Type B pancreatic cell (in vitro differentiated cells): ENCODE measurements at places on chromosomes 3 and 15. TPM values are rescaled to one million over a fixed set of nuclear protein-coding genes. Genes with fewer than 3 reads are reported as not detected.
A peak's percentile ranks its signal among the peaks of the same experiment; 100 is the strongest.

- DNase-seq: no peak
These were observed 69.7 kb downstream of the PCOLCE2 start for GRCh38 chr3:142819179-142819578.

DNA sequence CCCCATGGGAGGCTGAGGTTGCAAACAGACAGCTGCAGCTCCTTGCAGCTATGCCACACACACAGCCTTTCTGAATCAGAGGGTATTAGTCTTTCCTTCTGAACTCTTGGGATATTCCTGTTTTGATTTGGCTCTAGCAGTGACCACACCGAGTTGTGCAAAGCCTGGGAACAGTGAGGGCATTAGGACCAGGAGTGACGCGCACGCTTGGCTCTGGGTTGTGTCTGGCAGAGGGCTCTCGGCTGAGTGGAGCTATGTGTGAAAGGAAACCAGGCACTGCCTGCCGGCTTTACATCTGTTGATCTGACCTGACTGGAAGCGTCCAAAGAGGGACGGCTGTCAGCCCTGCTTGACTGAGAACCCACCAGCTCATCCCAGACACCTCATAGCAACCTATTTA, at the start of gene GALNT15:
Gene GALNT15, plus strand, starts transcription at position 292 of the 400 bp plus-strand sequence. CDS start 472 bp downstream, outside the sequence.
- peak; percentile 61 for DNase-seq

GRCh38 chr15:68730976-68731897, 89.5 kb downstream of the ANP32A start:
- DNase-seq: no peak

Gene TEX9
- 19.7 and 23.7 TPM in 2 replicates for total RNA-seq

- no peak for DNase-seq
These were observed 397.5 kb downstream of the ZIC4 start for GRCh38 chr3:147008886-147009285.

GRCh38 chr3:15331072-15331605, 1.2 kb downstream of the SH3BP5 start:
- DNase-seq: no peak

Gene GOLGA6A
- not detected in 2 replicates for total RNA-seq

DNA sequence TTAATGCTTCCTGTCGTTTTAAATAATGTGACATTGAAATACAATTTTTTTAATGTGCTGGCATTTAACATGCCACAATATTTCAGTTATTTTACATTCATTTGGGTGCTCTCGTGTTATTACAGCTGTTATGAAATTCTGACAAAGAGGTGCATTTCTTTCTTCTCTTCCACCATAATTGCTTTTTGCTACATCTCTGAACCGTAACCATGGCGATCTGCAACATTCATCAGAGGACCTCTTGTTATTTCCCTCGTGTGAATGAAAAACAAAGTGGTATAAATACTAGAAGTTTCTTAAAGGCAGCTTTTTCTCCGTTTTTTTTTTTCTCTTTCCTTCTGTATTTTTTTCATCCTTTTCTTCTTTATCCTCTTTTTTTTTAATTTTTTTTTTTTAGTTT, 316.4 kb downstream of the MCTP2 start:
- no peak for DNase-seq

Gene CYP8B1
- not detected in 2 replicates for total RNA-seq

Gene TRAIP
- total RNA-seq: 7.5 and 23.0 TPM in 2 replicates

DNA sequence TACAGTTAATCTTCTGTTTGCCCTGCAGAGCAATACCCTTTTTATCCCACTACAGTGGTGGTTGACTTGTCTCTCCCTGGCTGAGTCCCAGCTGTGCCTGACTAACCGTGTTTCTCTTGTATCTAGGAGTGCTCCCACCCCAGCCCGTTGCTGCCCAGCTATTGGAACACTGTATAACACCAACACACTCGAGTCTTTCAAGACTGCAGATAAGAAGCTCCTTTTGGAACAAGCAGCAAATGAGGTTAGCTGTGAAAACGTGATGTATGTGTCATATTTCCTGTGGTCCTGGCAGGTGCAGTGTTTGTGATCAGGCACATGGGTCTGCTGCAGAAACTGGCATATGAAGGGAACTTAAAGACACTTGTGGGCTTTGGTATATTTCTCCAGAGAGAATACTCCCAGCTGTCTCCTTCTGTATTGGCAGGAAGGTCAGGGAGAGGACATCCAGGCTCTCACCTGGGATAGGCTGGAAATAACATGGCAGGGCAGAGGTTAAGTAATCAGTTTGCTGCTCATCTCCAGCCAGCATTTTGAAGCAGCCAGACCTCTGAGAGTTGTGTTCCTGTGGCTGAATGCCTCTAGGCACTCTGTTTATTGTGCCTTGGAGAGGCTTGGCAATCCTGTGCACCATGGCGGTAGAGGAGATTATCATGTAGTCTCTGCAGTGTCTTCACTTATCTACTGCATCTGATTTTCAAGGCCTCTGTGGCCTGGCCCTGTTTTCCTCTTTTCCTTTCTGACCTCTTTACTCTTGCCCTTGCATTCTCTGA, 34.8 kb downstream of the ATG7 start:
- no peak for DNase-seq

DNA sequence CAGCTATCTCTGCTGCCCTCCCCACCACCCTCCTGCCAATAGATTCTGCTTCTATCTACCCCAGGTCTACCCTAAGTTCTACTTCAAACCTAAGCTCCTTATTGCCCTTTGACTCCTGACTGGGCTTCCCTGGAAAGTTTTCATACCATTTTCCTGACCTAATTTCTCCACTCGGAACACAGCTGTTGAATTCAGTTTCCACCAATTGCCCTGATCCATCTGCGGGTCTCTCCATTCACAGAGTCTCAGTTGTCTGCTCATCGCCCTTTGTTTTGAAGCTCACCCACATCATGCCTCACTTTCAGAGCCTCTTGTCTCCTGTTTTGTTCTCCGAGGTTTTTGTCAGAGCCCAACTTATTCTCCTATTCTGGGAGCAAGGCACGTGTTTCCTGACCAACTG, 56.8 kb upstream of the ABI3BP start:
- DNase-seq: no peak

- DNase-seq: no peak
These were observed 730 bp downstream of the SPRED1 start for GRCh38 chr15:38253351-38253781.

Gene GOLGA8G
- total RNA-seq: not detected in 2 replicates

Gene CCR5
- total RNA-seq: 0.12 and 0.22 TPM in 2 replicates

- DNase-seq: no peak
These were observed 94.5 kb upstream of the GK5 start for GRCh38 chr3:142319912-142320311.

GRCh38 chr15:98358971-98359370, 289.4 kb upstream of the IGF1R start:
- DNase-seq: no peak

Gene NANOGP8
- not detected in 2 replicates for total RNA-seq

- DNase-seq: no peak
These were observed 126.7 kb downstream of the MYLK start for GRCh38 chr3:123757281-123757940.

Gene BFSP2
- total RNA-seq: not detected in 2 replicates

- DNase-seq: no peak
These were observed 14.7 kb downstream of the FHIT start for GRCh38 chr3:61236556-61236955.

DNA sequence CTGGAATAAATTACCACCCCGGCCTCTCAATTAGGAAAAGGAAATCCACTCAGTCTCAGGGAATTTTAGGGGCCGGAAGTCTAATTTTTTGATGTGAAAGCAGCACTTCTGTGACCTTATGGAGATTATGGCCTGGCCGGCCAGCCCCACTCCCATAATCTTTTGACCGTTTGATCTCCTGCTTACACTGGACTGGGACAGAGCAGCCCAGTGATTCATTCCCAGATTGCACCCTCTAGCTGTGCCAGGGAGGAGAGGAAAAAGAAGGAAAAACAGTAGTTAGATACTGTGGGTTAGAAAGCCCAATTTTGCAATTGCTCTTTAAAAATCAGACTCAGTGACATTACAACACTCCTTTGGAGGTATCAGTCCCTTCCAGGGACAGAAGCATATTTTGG, 32.4 kb downstream of the GJD2 start:
- no peak for DNase-seq

Gene GMPPB
- total RNA-seq: 41.9 and 50.4 TPM in 2 replicates

- DNase-seq: no peak
These were observed 52.4 kb downstream of the ANP32A start for GRCh38 chr15:68768321-68768720.
